NCI-H1436 treated with DMSO at 0.1 percent for 48 hours (cell line): ENCODE measurements at places on chromosomes 5 and 9.

DNA sequence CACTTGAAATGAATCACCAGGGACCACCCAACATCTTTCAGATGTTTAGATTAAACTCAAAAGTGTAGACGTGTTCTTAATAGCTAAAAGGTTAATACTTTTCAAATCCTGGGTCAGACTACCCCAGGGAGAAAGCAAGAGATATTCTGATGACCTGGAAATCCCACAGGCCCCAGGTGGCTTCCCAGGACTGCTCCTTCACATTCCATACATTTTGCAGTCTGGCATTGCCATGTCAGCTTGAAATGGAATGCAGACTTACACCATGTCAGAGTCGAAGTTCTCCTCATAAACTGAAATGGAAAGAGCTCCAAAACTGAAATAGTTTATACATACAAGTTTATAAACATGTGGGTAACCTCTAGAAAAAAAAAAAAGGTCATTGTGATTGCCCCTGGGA is 61.5 kb downstream of the TMEM167A start:
- no peak for DNase-seq

- no peak for DNase-seq
Observed at GRCh38 chr9:136644593-136645351, 17.9 kb upstream of the EGFL7 start.

DNA sequence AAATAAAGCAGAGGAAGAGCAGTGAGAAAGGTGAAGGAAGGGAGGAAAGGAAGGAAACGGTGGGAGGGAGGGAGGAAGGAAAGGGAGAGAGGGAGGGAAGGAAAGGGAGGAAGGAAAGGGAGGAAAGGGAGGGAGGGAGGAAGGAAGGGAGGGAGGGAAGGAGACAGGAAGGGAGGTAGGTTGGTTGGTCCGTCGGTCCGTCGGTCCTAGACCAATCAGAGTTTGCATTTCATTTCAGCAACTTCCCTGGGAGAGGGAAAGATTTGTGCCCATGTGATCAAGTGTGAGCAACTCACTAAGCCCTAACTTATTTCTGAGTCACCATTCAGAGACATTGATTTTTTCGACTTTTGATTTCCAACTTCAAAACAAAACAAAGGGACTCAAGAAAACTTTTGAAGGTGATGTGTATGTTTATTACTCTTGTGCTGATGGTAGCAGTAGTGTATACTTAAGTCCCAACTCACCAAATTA is 18.8 kb downstream of the NANS start:
- no peak for DNase-seq

GRCh38 chr9:81375187-81376100 is 313.9 kb downstream of the TLE1 start:
- DNase-seq: no peak

GRCh38 chr5:145981589-145982571 is 45.5 kb downstream of the SH3RF2 start:
- no peak for DNase-seq

GRCh38 chr9:117325831-117326230 is 89.0 kb downstream of the ASTN2 start:
- no peak for DNase-seq

DNA sequence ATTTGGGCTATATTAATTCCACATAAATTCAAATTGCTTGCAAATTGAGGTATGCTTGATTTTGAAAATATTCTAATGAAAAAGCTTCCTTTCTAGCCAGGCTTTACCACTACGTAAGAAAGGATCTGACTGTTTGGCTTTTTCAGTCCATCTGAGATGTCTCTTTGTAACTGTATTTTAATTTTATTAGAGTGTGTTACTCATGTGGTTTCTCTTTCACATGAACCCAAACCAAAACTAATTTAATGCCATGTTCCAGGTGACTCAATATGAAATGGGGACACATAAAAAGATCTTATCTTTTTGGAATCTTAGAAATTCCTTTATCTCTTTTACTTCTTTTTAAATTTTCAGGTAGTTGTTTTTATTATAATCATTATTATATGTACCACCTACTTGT is 85.3 kb downstream of the NFIB start:
- DNase-seq: no peak

GRCh38 chr5:2167671-2168070 is 284.9 kb upstream of the IRX4 start:
- DNase-seq: no peak

GRCh38 chr5:52725065-52725746 is 62.5 kb upstream of the ITGA1 start:
- no peak for DNase-seq

GRCh38 chr9:13817754-13818278 is 496.1 kb downstream of the NFIB start:
- DNase-seq: no peak

- no peak for DNase-seq
Observed at GRCh38 chr5:68845131-68845530, 248.7 kb upstream of the SLC30A5 start.

DNA sequence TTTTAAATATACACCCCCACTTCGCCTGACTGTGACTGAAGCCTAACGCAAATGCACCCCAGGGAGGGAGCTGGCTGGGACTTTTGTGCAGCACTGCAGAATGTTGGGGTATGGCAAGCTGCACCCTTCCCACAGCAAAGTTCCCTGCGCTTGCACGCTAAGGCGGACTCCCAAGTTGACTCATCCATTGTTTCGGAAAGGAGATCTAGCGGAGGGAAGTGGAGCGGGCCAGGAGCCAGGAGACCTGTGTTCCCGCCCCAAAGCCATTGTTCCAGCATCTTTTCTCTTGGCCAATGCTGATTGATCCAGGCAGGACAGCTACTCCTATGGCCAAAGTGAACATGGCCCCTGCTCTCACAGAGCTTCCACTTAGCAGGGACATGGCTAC is 202.9 kb downstream of the AOPEP start:
- no peak for DNase-seq

DNA sequence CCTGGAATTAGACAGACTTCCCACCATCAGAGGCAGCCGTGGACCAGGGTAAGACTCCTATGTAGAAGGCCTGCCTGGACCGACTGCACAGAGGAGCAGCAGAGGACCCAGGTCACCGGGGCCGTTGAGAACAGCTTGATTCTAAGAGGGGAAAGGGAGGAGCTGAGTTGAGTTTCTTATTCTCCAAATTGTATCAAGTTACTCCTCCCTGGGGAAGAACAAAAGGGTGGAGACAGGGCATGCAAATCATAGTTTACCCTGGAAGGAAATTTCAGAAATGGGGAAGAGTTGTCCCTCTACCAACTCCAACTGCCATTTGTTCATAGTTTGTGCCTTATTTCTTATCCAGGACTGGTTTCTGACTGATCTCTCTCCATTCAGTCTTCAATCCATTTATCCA is 20.9 kb upstream of the SLC31A2 start:
- DNase-seq: no peak

DNA sequence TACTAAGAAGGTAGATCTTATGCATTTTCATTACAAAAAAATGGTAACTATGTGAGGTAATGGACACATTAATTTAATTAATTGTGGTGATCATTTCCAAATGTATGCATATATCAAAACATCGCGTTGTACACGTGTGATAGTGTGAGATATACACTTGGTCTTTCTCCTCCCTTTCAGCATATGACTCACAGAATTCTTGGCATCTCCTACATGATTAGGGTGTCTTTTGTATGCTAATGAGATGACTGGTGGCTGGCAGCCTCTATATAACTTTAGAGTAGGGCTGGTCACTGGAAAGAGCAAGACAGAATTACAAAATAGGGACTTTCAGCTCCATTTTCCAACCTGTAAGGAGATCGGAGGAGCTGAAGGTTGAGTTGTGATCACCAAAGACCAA is 1167.6 kb downstream of the CDH12 start:
- DNase-seq: no peak

- DNase-seq: no peak
Observed at GRCh38 chr5:59320420-59320819, 573.1 kb downstream of the PDE4D start.

DNA sequence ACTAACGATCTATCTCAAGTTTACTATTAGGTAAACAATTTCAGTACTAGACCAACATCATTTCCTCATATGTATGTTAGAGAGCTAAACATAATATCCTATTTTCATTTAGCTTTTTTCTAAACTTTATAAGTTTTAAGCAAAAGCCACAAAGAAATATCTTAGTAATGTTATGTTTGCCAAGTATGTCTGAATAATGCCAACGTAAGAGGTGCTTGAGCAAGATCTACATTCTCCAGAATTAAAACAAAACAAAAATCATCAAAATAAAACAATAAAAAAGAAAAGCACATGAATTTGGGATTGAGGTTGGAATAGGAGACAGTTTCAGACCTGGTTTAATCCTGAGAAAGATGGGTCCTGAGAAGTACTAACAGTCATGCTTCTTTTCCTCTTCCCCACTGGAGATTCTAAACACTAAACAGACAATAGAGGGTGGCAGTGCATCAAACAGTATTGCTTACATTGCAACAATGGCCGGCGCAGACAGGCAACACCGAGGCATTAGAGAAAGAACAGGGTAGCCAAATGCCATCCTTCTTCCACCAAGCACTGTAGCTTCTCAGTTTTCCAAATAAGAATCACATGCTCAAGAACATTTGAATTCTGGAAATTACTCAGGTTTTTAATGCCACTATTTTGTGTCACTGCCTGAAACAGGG is 33.6 kb downstream of the CSNK1A1 start:
- DNase-seq: no peak

DNA sequence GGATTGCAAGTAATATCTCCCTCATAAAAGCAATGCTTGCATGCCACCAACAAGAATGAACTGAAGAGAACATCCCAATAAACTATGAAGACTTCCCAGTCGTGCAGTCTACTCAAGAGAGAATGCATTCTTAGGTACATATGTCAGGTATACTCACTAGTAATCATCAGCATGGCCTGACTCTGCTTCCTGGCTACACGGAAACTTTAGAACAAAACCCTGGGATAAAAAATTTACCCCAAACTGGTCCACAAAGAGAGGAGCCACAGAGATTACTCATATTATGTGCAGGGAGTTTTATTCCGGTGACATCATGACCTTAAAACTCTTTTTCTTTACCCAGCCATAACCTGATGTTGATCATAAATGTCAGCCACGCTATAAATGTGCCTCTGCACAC is 57.5 kb upstream of the PAPPA start:
- DNase-seq: no peak

DNA sequence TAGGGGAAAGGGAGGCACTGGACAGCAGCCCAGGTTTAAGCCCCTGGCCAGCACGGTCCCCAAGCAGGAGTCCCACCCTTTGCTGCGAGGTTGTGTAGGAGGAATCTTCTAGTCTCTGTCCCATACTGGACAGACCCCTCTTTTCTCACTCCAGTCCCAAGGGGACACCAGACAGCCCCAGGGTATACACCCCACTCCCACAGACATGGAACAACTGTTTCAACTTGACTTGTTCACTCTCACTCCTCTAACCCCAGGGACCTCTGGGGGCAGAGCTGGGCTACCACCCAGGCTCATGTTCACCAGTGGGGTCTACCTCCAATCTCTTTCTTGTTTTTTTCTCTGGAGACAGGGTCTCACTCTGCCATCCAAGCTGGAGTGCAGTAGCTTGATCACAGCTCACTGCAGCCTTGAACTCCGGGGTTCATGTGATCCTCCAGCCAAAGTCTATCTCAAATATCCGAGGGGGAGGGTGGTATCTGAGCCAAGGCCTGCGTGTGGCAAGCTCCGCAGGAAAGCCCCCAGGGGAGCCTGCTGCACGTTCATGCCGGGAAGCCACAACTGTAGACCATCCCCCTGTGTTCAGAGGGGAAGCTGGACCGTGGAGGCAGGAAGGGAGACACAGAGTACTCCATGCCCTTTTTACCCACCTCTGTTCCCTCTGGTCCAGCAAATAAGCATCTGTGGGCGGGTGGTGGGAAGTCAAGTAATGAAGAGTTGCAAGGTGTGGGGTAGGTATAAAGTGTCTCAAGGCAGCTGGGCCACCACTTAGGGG is 1.8 kb downstream of the PTGES2 start:
- DNase-seq: no peak

GRCh38 chr9:107348836-107349235 is 65.8 kb downstream of the RAD23B start:
- DNase-seq: no peak

- DNase-seq: no peak
Observed at GRCh38 chr9:122226758-122227574, 1.8 kb downstream of the LHX6 start.

DNA sequence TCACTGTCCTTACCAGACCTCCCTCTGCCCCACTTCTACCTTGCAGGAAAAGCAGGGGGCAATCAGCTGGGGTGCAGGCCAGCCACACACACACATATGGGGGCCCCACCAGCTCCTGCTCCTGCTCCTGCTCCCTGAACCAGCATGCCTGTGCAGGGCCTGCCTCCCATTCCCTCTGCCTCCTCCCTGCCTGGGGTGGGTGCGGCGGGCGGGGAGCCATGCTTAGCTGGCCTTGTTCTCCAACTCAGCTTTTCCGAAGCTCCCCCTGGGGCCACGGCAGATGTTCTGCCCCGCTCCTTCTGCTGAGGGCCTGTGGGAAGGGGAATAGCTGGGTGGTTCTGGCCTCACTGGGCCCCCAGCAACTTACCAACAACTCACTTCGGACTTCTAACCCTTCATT is 89.8 kb downstream of the ZNF354C start:
- no peak for DNase-seq
